NCI-H748 treated with DMSO at 0.1 percent for 48 hours (cell line): ENCODE measurements at places on chromosomes 2 and 18.

GRCh38 chr2:69505710-69506109 is 68.5 kb upstream of the NFU1 start:
- no peak for DNase-seq

GRCh38 chr2:184197413-184197812 is 400.9 kb upstream of the ZNF804A start:
- DNase-seq = no peak

- no peak for DNase-seq
These were observed 56.6 kb upstream of the TLK1 start for GRCh38 chr2:171217330-171217729.

GRCh38 chr18:12121175-12122042 is 27.8 kb downstream of the ANKRD62 start:
- no peak for DNase-seq

GRCh38 chr2:105866216-105867185 is 121.8 kb downstream of the NCK2 start:
- DNase-seq = no peak

DNA sequence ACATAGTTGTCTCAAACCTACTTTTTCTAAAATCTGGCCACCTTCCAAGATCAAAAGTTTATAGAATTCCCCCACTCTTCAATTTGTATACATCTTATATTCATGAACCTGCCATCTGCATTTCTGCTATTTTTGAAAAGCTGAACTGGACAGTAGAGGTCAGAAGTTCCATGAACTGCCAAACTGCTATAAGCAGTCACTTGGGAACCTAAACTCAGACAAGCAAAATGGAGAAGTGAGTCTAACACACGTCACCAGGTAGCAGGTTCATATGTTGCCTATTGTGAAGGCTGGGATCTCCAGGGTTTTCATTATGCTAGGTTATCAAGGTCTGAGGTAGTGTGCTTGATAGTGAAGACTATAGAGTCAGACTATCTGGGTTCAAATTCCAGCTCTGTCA is 2.0 kb upstream of the MYO1B start:
- no peak for DNase-seq

GRCh38 chr2:25044990-25045389 is 3.1 kb downstream of the EFR3B start:
- no peak for DNase-seq

DNA sequence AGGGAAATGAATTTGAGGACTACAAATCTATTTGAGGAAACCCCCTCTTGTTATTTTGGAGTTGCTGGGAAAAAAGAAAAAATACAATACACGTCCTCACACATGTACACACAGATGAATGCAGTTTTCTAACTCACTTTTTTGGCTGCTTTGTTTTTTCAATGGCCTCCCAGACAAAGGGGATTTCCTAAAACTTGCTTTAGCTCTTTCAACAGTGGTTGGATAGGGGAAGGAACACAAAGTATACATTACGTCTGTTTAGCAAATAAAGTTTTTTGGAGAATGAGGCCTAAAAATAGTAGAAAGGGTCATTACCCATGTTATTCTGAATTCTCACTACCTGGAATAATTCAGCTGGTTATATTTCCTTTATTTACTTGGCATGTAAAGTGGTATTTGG is 125.3 kb upstream of the ITGB6 start:
- no peak for DNase-seq

- DNase-seq = no peak
These were observed 74.0 kb downstream of the NAB1 start for GRCh38 chr2:190722835-190723234.

- peak; percentile 54 for DNase-seq
These were observed 32.5 kb upstream of the REG3G start for GRCh38 chr2:78992807-78993517.

GRCh38 chr18:48486754-48487153 is 52.1 kb upstream of the CTIF start:
- no peak for DNase-seq

DNA sequence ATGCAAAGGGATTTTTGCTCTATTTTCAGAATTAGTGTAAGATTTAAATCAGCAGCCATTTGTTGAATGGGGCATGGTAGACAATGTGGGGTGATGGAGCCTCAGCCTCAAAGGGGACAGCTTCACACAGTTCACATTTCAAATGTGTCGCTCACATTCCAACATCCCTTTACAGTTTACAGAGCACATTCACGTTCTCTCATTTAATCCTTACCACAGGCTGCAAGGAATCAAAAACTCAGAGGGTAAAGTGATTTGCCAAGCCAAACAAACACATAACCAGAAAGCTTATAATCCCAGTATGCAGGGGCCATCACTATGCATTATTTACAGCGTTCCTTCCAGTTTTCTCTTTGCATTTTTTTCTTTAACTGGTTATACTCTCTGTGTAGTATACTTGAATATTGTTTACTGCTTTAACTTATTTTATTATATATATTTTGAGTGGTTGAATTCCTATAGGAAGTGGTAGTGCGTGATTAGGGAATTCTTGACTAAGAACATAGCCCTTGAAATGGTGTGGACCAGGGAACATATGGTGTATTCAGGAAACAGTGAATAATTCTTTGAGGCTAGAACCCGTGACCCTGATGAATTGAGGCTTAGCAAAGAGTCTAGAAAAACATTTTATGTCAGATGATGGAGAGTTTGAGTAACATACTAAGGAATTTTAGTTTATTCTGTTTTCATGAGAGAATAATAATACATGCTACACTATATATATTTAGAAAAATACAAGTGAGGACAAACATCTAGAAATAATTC is 18.1 kb upstream of the TAF1B start:
- DNase-seq = no peak

DNA sequence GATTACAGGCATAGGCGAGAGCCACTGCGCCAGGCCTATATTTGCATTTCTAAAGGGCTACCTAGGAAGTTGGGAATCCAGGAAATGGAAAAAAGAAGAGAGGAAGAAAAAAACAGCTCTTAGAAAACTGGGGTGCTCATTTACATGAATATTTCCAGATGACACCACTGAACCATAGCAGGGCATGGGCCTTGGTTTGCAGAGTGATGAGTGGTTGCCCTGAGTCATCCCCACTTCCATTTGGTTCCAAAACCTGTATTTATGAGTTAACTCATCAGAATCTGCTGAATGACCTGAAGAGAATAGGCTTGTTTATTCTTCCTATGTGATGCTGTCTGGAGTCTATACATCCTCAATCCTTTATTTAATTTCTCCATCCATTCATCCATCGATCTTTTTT is 36.2 kb downstream of the EHD3 start:
- no peak for DNase-seq

- DNase-seq = peak; percentile 75
These were observed 2.2 kb downstream of the RND3 start for GRCh38 chr2:150485114-150485870.

DNA sequence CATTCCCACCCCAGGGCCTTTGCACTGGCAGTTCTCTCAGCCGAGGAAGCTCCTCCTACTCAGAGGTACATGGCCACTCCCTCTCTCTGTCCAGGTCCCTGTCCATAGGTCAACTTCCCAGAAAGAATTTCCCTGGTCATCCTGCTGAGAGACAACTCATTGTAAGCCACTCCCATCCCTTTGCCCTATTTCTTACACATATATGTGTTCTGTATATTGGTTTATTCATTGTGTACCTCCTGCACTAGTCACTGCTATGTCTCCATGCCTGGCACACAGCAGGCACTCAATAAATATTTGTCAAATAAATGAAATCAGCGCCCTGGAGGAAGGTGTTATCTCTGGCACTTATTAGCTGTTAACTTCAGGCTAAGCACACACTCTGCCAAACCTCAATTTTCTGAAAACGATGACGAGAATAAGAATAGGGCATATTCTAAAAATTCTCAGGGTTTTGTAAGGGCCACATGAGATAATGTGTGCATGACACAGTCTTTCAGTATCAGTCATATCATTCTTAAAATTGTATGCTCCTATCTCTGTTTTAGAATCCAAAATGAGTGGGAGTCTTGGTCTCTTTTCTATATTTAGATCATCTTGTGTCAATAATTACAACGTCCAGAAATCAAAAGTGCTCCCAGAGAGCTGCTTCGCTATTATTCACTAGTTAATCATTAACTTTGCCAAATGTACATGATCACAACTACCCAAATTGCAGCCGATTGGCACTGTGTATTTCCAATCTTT is 198.0 kb downstream of the ALK start:
- no peak for DNase-seq

DNA sequence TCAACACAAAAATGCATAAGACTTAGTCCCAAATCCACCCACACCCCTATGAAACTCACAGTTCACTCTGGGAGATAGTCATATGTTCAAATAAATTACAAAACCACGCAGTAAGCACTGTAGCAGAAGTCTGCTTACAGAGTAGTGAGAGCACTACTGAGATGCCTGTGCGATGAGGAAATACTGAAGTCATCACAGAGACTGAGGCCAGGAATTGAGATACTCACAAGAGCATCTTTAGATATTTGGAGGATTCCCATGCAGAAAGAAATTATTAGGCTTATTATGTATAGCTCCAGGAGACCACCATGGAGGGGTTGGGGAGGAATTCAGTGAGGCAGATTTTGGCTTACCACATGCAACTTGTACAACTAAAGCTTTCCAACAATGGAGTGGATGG is 82.3 kb downstream of the ANTXR1 start:
- DNase-seq = no peak

DNA sequence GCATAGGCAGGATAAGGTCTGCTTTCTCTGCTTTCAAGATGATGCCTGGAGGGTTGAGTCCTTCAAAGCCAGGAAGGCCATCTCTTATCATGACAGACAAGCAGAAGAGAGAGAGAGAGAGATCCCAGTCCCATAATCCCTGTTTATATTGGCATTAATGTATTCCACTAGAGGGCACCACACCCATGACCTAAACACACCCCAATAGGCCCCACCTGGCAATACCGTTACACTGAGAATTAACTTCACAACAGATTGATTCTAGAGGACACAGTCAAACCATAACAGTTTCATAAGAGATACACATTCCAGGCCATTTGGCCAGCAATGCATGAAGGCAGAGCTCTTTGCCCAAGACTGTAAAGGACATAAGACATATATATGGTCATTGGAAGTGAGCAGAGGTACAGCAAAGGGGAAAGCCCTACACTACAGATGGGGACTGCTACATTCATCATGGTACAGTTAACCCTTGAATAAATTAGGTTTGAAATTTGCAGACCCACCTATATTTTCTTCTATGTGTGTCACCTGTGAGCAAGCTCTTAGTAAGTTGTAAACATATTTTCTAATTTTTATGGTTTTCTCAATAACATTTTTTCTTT is 1516.1 kb downstream of the RPIA start:
- no peak for DNase-seq

DNA sequence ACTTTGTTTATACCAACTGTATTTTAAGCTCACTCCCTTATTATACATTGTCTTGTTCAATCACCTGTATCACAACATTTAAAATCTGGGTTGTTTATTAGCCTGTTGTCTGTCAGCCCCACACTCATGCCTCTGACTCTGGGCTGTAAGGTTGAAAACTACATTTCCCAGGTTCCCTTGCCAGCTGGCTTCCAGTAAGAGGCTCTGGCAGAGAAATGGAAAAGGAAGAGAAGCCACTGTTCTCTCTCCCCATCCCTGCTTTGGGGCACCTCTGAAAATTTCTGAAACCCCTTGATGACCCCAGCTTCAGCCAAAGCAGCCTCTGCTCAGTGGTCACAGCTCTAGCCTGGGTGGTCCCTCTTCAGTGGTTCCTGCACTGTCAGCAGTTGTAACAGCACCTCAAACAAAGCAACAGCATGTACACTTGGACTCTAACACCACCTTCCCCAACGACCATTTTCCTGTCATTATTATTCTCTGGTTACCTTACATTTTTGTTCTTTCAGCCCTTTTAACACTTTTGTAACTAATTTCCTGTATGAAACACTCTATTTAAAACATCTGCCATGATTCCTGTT is 108.9 kb upstream of the LGALSL start:
- no peak for DNase-seq

DNA sequence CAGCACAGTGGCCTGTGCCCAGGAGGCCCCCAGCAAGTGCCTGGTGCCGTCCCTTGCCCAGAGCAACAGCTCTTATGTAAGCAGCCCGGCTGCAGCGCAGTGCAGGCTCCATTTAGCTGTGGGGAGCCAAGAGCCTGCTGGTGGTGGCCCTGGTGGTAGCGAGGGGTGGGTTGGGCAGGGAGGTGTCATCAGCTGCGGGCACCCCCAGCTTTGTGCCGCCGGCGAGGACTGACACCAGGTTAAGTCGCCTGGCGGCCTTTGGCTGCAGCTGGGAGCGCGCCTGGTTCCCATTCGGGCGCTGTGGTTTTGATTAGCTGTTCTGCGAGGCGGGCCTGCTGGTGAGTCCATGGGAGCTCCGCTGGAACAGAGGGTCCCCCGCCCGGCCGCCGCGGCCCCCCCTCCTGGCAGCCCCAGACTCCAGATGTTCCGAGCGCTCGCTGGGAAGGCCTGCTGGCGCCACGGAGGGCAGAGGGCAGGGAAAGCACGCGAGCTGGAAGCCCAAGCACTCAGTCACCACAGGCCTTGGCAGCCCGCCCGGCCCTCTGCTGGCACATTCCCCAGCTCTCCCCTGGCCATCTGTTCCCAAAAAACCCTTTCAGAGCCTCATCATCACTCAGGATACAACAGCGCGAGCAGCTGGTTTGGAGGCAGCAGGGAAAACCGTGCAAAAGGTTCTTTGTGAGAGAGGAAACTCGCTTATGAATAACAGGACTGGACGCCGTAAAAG is 18.4 kb downstream of the ATOH8 start:
- DNase-seq = peak; percentile 77

- DNase-seq = no peak
These were observed 483.5 kb upstream of the SLC8A1 start for GRCh38 chr2:40935349-40935748.
